Right forelimb (tissue), 1 donor: ENCODE measurements at places on chromosomes 6 and 20.

DNA sequence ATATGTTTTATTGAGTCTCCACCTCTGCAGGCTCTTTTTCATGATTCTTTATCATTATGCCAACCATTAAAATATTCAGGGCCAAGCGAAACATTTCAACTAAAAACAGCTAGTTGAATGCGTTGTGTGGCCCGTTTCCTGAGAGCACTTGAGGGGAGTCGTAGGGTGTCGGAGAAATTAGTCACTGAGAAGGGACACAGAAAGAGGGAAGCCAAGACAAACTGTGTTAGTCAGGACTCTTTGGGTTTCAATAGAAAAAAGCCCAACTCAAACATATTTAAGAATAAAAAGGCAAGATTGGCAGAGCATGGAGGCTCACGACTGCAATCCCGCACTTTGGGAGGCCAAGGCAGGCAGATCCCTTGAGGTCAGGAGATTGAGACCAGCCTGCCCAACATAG, 58.9 kb downstream of the MAFB start:
- DNase-seq = no peak

- peak; percentile 49 for DNase-seq
Measured at GRCh38 chr6:127515234-127515793, 3.8 kb downstream of the MTCL3 start.

DNA sequence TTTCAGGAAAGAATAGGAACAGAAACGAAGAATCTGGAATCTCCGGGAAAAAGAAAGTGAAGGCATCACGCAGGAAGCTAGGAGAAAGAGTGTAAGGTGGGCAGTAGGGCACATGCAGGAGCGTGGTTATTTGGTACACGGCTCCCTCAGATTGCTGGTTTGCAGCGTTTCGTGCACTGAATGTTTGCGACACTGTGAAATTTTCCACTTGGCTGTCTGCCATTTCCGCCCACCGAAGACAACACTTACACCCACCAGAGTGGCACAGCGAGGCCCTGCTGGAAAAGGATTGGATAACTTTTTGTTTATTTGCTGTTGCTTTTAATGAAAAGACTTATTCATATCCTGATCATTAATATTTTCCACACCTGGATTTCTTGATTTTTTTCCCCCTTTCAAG, 248.3 kb downstream of the GMPR start:
- DNase-seq = no peak

GRCh38 chr6:48184648-48185047, 73.7 kb upstream of the PTCHD4 start:
- DNase-seq = no peak

- DNase-seq = no peak
Measured at GRCh38 chr20:3452136-3452535, 18.7 kb upstream of the ATRN start.

DNA sequence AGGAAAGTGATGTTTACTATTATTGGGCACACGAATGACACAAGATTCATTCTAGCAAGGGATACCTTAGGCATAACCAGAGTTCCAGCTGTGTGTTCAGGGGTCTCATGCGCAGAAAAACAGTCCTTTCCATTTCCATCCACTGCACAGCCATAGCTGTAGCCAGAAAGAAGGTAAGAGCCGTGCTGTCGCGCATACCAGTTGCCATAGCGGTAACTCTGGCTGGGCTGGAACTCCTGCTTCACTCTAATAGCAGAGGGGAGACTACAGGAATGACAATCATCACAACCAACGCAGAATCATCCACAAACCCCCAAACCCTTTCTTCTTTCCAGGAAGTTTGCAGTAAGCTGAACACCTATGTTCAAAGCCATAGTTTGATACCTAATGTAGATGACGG, 7.5 kb downstream of the C6orf52 start:
- no peak for DNase-seq

DNA sequence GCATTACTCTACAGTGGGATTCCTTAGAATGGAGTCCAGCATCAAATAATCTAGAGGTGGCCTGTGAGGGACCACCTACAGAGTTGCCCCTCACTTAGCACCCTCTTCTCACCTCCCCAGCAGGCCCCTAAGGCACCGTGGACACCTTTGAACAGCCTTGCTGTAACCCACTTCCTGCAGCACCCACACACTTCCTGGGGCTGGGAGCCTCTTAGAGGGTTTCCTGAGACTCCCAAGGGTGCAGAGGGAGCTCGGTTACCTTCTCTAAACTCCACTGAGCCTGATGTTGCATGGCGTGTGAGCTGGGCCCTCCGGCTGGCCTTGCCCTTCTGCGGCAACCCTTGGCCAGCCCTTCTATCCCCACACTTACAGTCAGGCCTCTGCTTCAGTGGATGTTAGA, 7.3 kb upstream of the SIRPG start:
- no peak for DNase-seq

DNA sequence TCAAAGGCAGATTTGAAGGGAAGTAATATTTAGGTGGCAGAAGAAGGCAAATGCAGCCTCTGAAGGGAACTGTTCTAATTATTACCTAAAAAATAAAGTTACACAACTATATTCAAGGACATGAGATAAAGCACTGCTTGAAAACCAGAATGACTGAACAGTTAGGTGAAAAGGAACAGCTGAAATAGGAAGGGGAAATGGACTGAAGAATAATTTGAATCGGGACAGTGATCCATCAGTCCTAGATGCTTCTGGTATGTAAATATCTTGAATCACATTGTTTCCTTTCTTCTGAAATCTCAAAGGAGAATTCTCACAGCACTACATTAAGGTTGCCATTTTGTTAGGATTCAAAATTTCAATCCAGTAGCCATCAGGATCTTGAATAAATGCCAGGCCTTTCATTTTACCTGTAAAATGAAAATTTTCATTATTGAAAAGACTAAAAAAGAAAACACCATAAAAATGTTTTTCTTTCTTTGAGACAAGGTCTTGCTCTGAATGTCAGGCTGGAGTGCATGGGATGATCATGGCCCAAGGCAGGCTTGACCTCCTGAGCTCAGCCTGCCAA, 25.9 kb downstream of the GLO1 start:
- no peak for DNase-seq

GRCh38 chr6:32166411-32167061, 2.1 kb downstream of the EGFL8 start:
- no peak for DNase-seq

DNA sequence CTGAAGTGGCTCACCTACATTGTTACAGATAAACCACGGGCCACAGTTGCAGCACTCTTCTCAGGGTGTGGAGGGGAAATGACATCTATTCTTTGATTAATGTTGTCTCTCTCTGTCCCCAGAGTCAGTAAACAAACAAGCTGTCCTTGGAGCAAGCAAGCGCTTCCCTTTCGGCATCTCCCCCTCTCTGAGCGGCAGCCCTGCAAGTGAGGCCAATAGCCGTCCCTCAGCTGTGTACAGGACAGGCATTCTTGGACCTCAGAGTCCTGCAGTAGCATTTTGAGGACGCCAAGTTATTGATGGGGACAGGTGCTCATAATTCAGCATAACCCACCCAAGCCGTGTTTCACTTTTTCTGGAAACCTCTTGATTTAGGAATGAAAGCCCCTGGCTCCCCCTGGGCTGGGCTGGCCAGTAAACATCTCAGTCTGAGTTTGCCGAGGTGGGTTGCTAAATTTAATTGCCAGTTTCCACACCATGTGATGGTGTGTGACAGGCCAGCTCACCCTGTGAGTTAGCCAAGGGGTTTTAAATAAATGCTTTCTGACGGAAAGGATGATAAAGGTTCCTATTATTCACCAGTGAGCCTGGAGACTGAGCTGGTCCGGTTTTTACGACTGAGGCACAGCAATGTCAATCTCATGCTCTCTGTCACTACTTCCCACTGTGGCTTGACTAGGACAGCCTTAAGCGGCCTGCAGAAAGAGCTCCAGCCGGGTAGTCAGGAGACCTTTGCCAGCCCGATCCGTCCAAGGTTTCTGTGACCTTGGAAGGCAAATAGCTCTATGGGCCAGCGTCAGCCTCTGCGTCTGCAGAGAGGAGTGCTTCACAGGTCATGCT, 214.8 kb upstream of the RREB1 start:
- DNase-seq = no peak

GRCh38 chr20:18533491-18533890, 25.8 kb downstream of the SEC23B start:
- DNase-seq = no peak

- DNase-seq = no peak
Measured at GRCh38 chr6:139882234-139882633, 507.8 kb upstream of the CITED2 start.

DNA sequence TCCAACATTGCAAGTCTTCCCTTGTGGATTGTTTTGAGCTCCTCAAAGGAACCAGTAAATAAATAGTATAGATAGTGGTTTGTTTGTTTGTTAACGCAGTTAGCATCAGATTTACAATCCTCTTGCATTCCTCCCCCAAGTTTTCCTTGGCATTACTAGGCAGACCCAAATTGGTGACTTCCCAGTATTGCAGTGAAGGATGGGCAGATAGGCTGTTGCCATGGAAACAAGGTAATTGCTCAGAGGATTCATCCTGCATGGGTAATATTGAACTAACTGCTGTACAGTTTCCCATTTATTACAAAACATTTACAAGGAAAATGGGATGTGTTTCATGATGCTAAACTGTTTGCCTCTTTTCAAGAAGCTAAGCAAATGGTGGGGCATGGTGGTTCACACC, 477.2 kb downstream of the EPM2A start:
- DNase-seq = no peak

DNA sequence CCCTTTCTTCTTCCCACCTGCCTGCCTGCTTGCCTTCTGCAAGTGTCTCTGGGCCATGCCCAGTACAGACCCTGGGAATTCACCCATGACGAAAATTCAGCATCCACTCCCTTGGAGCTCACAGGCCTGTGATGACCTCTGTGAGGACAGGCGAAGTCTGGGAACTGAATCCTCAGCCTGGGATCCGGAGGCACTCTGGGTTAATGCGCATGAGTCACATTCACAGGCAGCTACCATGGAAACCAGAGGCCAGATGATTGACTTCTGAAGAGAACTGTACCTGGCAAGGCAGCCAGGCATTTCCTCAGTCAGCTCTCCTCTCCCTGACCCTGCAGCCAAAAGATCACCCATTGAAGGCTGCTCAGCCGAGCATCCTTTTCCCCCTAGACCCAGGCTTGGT, 41.0 kb downstream of the SLC9A8 start:
- DNase-seq = no peak

- DNase-seq = no peak
Measured at GRCh38 chr20:38337561-38338140, 8.6 kb upstream of the LBP start.

DNA sequence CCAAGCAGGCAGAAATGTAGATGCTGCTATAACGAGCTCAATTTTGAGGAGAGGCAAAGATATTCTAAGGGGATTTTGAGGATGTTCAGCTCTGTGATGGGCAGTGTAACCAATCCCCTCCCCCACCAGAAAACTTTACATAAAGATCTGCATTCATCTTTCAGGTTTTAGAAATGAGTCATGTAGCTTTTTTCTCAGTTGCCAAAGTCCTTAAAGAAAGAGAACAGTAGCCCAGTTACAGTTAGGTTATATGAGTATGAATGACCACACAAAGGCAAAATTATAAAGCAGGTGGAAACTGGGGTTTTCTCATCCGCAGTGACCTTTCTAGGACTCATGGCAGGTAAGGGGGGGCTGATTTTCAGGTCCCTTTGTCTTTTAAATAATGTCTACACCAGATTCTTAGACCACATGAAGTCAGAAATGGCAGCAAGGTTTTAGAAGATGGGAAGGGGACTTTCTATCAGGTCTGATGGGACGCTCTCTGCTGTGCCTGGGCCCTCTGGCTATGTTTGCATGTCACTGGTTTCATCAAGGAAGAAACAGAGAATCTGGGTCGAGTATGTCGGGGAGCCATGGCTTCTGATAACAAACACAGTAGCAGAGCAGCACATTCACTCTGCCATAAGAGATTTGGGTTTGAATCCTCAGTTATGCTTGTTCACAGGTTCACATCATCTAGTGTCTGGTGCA, 94.7 kb downstream of the CLIC5 start:
- no peak for DNase-seq

DNA sequence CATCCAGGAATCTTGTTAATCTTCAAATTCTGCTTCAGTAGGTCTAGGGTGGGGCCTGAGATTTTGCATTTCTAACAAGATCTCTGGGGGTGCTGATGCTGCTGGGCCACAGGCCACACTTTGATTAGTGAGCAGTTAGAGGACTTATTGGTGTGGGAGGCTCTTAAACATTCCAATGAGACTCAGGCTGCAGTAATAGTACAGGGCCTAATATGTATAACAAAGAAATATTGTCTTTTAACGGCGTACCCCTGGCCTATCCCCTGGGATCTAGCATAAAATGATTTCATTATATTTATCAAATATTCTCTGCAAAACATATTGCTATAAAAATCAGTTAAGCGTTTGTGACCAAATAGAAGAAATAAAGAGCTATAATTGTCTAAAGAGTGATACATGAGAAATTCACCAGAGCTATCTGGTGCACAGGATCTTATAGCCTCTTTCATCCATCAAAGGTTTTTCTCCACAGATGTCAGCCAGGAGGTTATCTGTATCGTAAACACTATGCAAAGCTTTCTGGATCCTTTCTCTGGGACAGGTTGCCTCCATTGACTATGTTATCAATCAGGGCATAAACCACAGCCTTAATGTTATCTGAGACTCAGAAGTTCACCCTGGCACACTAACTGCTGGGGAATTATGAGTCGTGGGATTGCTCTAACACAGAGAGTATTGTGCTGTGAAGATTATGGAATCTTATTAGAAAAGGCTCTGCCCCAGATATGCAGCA, 488.5 kb upstream of the MAP3K7 start:
- DNase-seq = no peak

DNA sequence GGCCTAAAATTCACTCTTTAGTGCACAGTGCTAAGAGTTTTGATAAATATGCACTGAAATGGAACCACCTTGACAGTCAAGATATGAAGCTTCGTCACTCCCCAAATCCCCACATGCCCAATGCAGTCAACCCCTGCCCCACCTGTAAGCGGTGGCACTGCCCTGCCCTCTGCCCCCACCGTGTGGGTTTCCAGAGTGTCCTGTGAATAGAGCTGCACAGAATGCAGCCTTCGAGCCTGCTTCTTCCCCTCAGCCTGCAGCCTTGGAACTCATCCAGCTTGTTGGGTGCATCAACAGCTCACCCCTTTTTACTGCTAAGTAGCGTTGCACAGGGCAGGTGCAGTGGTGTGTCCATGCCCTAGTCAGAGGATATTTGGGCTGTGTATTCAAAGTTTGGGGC, 216.3 kb downstream of the SYNDIG1 start:
- no peak for DNase-seq

- DNase-seq = no peak
Measured at GRCh38 chr6:26197636-26197932, 110.4 kb downstream of the HFE start.

GRCh38 chr6:170294298-170294730, 3.4 kb upstream of the DLL1 start:
- peak; percentile 42 for DNase-seq

GRCh38 chr6:56772737-56773184, 130.1 kb upstream of the DST start:
- no peak for DNase-seq

DNA sequence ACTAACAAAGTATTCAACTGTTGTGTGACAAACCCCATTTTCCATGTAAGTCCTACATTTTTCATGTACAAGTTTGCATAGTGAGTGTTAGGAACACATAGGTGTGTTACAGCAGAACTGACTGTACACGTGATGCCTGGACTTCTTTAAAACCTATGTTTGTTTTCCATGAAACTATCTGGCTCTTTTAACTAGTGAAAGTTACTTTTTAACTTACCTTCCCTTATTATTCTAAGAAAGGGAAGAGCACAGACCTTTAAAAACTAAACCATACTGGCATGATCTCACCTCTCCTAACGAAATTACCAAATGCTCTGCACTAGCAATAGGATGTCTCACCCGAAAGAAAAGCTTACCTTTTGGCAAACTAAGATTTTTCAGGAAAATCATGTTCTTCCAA, 87.8 kb downstream of the CENPW start:
- DNase-seq = no peak
